Gastroesophageal sphincter (tissue), 4 donors: ENCODE measurements at places on chromosomes 7 and 10. TPM values are rescaled to one million over a fixed set of nuclear protein-coding genes. Genes with fewer than 3 reads are reported as not detected.

Gene SPDYE2B
- total RNA-seq: not detected

Gene ZNF12
- total RNA-seq: 23.7 TPM

Gene PLCE1
- 19.3 TPM for total RNA-seq

Gene KMT2C
- total RNA-seq: 84.8 TPM

Gene VSIR
- 60.6 TPM for total RNA-seq

Gene MYOF
- total RNA-seq: 147 TPM

Gene DDX56
- 40.8 TPM for total RNA-seq

Gene H2AZ2
- total RNA-seq: 207 TPM
